NCI-H774 (cell line): ENCODE measurements at places on chromosomes 12 and 14.

GRCh38 chr12:92261071-92261470 lies 115.4 kb upstream of the BTG1 start:
- no peak for DNase-seq

GRCh38 chr12:42919691-42920090 lies 330.1 kb upstream of the PRICKLE1 start:
- DNase-seq: no peak

- no peak for DNase-seq
Measured at GRCh38 chr14:60651086-60651795, 2.0 kb upstream of the SIX1 start.

- no peak for DNase-seq
Measured at GRCh38 chr12:116392061-116392460, 114.6 kb upstream of the MED13L start.

GRCh38 chr12:112788205-112788604 lies 3.3 kb upstream of the RPH3A start:
- DNase-seq: no peak

- DNase-seq: no peak
Measured at GRCh38 chr12:90368081-90368480, 586.9 kb downstream of the CCER1 start.

GRCh38 chr14:51894250-51894649 lies 33.8 kb downstream of the GNG2 start:
- no peak for DNase-seq

GRCh38 chr14:42187846-42188245 lies 581.2 kb downstream of the LRFN5 start:
- no peak for DNase-seq

GRCh38 chr12:9864913-9865675 lies 4.1 kb downstream of the CLEC2B start:
- no peak for DNase-seq

- DNase-seq: no peak
Measured at GRCh38 chr14:27391331-27391730, 793.5 kb upstream of the NOVA1 start.

DNA sequence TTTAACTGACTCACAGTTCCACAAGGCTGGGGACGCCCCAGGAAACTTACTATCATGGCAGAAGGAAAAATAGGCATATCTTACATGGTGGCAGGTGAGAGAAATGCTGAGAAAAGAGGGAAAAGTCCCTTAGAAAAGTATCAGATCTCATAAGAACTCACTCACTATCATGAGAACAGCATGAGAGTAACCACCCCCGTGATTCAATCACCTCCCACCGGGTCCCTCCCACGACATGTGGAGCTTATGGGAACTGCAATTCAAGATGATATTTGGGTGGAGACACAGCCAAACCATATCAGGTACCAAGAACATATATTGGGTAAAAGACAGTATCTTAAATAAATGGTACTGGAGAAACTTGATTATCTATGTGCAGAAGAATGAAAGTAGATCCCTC lies 100.3 kb upstream of the FAR2 start:
- DNase-seq: no peak

DNA sequence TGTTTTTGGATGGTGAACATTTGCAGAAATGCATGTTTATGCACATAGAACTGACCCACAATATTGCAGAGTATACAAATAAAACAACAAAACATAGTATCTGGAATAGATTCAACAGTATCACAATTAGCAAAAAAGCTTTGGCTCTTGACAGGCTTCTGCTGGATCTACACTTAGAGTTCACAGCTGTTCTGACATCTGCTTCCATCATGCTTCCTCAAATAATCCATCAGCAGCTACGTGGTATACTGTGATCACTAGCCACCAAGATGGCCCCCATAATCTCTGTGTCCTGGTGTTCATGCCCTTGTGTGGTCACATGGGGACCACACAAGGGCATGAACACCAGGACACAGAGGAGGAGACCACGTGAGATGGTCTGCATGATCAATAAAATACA lies 166.6 kb upstream of the CCDC198 start:
- no peak for DNase-seq

DNA sequence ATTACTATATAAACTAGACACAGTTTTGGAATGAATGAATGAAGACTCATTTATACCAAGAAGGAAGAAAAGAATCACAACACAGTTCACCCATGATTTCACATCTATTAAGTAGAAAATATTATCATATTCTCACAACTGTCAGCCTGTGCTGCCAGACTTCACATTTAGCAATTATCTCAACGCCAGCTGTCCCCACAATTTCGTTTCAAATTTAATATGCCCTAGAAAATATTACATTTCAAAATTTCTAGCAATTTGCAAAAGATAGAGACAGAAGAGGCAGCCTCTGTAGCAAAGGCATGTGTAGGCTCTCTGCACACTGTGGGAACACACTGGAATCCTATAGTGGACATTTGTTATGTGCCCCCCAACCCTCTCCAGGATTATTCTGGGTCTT lies 83.6 kb downstream of the ANKS1B start:
- DNase-seq: no peak

GRCh38 chr12:132079200-132079599 lies 64.9 kb downstream of the DDX51 start:
- no peak for DNase-seq

- DNase-seq: peak; percentile 37
Measured at GRCh38 chr12:128258866-128259555, 8.0 kb upstream of the TMEM132C start.

DNA sequence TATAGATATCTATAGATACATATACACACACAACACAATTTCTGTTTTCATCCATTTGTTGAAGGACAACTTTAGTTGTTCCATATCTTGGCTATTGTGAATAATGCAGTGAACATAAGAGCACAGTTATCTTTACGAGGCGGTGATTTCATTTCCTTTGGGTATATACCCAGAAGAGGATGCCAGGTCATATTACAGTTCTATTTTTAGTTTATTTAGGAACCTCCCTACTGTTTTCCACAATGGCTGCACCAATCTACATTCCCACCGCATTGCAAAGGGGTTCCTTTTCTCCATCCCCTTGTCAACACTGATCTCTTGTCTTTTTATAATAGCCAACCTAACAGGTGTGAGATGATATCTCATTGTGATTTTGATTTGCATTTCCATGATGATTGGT lies 143.4 kb upstream of the ARHGAP5 start:
- DNase-seq: no peak

- DNase-seq: peak; percentile 78
Measured at GRCh38 chr14:41718477-41719166, 111.9 kb downstream of the LRFN5 start.

DNA sequence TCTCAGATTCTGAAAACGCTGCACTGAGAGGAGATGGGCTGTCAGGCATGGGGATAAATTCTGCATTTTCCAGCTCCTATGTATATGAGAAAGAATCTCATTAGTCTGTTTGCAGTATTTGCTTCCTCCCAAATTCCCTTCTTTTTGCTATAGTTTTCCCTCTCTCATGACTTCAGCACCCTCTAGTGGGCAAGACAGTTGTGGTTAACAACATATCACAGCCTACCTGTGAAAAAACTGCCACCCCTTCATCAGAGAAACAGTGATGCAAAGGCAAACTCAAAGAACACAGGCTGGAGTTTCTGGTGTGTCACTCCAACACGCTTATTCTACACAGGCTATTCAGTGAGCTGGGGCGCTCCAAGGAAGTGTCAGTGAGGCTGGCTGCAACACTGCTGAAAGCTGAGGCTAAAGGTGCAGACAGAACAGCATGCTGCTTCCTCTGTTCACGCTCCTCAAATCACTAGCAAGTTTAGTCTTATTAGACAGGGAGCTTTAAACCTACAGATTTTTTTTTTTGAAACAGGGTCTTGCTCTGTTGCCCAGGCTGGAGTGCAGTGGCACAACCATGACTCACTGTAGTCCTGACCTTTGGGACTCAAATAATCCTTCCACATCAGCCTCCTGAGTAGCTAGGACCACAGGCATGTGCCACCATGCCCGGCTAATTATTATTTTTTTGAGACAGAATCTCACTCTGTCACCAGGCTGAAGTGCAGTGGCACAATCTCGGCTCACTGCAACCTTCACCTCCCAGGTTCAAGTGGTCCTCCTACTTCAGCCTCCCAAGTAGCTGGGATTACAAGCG lies 19.3 kb downstream of the ZC2HC1C start:
- peak; percentile 1 for DNase-seq
